GDM1 (cell line): ENCODE measurements at places on chromosomes 5 and 9.

GRCh38 chr9:120854596-120855327 is 12.0 kb upstream of the PSMD5 start:
- DNase-seq: no peak

GRCh38 chr5:174271316-174271715 is 225.8 kb downstream of the NSG2 start:
- DNase-seq: no peak

DNA sequence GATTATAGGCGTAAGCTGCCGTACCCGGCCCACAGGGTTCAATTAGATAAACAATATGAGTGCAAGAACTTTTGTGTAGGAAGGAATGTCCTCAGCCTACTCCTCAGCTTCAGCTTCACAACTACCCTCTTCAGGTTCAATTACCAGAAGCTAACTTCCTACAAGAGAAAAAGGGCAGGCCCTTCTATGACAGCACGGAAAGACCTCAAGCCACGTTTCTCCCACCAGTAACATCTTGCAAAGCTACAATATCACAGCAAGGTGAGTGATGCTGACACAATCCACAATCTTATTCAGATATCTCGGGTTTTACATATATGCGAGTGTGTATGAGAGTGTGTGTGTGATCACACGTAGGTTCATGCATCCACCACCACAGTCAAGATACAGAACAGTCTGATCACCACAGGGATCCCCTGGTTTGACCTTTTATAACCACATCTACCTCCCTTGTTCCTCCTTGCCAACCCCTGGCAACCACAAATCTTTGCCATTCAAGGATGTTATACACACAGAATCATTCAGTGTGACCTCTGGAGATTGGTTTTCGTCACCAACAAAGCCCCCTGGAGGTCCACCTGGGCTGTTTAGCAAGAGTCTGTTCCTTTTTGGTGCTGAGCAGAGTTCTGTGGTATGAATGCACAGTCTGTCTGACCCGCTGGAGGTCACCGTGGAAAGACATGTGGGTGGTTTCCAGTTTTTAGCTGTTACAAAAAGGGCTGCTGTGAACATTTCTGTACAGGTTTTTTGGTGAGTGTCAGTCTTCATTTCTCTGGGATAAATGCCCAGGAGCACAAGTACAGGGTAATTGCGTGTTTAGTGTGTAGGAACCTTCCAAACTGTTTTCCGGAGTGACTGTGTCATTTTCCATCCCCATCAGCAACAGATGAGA is 38.2 kb downstream of the IPPK start:
- no peak for DNase-seq

GRCh38 chr5:172688349-172689217 is 47.5 kb downstream of the NEURL1B start:
- DNase-seq: no peak

DNA sequence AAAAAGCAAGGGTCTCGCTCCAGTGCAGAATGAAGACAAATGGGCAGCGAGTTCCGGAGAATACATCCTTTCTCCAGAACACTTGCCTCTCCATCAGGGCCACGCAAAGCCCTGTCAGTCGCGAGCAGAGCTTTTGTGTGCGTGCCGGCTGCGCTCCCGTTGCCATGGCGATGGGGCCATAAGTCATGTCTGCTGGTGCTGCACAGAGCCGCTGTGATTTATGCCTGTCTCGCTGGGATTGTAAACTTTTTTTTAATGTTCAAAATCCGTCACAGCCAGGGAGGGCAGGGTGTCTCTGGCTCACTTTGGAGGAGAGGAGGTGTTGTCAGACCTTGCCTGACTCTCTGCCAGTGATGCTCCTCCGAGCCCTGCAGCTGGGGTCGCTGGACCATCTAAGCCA is 272.7 kb downstream of the TRIM32 start:
- no peak for DNase-seq

GRCh38 chr9:90002397-90003271 is 397.8 kb downstream of the GADD45G start:
- DNase-seq: no peak

DNA sequence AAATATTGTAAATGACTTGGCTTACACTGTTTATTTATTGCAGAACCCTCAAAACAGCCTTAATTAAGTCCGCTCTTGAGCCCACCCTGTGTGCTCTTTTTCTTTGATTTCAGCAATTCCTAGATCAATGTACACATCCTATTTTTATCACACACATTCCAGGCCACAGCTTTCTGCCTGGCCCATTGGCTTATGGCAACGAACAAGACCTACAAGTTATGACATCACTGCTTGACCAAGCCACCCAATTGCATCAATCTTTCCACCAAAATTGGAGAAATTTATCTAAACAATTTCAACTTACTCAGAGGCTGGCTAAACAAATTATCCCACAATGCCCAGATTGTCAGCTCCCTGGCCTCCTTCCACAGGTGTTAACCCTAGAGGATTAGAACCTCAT is 158.4 kb downstream of the CPLANE1 start:
- no peak for DNase-seq

DNA sequence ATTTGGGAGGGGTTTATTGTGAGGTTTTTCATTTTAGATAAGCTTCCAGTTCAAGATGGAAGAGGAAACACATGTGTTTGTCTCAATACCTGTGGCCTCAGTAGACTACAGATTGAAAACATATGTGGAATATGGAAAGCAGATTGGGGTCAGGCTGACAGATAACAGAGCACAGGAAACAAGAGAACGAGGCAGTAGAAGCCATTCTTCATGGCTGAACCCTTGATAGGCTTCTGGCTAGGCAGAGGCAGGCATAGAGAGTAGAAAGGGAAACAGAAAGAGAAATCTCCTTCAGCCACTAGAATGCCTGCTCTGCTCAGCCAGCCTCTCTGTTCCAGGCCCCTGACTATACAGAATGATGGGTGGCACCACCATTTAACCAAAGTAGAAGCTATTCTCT is 152.5 kb downstream of the MUSK start:
- no peak for DNase-seq

DNA sequence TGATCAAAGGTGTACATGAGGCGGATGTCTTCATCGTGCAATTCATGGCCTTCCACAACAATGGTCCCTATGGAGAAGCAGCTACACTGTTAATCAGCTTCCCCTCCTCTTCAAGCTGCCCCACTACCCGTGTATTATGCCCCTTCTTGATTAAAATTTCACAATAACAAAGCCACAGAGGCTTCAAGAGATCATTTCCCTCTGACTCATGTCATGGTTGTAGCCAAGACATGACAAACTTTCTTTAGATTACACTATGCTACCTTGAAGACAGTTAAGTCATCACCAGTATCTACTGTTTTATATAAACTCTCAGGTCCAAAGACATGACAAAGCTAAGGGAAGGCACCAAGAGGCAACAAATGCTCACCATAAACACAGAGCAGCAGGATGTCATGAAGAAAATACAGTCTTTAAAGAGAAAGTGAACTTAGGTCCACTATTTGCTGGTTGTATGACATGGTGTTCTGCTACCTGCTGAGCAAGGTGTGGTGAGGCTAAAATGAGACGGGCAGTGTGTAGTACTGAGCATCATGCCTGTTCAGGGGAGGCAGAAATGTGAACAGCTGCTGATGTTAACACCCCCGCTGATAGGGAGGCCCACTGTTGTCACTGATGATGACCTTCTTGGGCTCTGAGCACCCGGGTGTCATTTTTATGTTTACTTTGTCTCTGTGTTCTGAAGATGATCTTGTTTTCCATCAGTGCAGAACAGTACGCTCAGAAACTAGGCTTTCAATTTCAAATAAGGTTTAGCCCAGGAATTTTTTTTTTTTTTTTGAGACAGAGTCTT is 48.3 kb downstream of the IARS1 start:
- DNase-seq: no peak

DNA sequence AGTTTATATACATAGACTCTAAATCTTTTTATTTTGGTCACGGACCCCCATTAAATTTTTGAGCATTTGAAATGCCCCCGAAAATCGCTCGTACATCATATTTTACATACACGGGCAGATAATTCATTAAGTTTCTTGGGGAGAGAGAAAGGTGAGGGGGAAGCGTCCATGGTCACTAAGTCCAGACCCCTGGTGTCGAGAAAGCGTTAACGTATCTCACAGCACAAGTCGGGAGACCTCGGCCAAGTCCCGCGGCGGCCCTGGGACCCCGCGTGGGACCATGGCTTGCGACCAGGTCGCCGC is 794 bp downstream of the PTBP3 start:
- DNase-seq: no peak

DNA sequence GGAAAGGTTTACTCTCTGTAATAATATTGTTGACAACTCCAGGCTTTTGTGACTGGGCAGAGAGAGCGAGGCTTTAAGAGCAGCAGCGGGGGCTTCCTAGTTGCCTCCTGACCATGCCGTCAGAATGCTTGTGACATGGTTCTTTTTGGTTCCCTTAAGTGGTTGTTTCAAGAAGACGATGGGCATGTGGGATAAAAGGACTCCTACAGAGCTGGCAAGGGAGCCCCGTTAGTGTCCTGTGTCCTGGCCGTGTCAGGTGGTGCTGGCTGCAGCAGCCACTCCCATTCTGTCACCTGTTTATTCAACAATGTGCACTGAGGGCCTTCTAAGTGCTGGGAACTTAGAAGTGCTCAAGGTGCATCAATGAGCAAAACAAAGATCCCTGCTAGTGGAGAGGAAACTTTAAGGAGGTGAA is 19.7 kb downstream of the LCP2 start:
- no peak for DNase-seq

DNA sequence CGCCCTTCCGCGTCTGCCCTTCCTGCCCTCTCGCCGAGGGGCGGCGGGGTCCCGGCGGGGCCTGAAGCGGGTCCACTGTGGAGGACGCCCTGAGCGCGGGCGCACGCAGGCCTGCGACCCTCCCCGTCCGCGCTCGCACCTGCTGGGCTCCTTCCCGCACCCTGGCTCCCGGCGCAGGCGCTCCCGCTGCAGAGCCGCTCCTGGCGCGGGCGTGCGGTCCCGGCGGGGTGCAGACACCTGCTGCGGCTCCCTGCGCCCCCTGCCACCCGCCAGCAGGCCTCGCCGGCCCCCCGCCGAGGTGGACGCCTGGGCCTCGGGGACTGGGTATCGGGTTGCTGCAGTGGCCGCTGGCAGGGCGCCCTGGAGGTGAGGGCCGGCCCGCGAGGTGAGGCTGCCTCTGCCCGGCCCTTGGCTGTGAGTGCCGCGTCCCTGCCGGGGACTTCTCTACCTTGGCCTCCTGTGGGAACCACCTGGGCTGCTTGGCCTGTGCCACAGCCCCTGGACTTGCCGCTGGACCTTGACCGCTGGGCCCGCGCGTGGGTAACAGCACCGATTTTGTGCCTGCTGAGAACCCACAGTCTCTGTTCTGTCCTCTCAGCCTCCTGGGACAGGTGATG is 627 bp downstream of the ARRDC1 start:
- DNase-seq: no peak

DNA sequence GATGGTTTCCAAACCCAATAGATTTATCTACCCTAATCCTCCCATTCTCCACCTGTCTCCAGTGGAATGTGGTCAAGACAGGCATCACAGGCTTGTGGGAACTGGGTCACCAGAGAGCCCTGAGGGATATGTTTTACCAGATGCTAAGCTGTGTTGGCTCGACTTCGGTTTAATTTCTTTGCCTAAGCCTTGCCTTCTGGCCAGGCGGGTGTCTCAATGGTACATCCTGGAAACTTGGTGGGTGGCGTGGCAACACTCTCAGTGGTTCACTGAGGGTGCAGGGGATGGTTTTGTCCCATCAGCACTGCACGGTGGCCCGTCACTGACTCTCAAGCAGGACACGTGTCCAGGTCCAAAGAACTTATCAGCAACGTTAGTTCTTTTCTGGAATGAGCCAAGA is 192.2 kb downstream of the TENT4A start:
- DNase-seq: no peak

DNA sequence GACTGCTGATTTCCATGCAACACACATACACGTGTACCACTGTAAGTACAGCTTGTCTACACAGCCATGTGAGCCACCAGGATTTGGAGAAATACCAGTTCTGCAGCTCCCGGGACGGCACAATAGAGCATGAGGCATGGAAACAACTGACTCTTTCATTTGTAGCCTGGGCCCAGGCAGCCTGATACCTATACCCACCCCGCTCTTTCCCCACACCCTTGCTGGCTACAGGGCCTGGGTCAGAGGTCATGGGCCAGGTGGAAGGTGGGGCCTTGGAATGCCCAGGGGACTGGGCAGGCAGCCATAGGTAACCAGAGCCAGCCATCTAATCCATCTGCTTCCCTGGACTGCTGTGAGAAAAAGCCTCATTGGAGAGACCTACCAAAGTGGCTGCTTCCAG is 39.0 kb upstream of the ZSWIM6 start:
- DNase-seq: no peak

GRCh38 chr9:69812068-69813000 is 8.3 kb upstream of the CFAP95 start:
- DNase-seq: no peak

GRCh38 chr9:134809826-134810225 is 70.8 kb upstream of the FCN2 start:
- no peak for DNase-seq

DNA sequence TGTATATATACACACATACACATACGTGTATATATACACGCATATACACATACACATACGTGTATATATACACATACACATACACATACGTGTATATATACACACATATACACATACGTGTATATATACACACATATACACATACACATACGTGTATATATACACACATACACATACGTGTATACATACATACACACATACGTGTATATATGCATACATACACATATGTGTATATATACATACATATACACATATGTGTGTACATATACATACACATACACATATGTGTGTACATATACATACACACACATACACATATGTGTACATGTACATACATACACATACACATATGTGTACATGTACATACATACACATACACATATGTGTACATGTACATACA is 82.6 kb downstream of the SYK start:
- DNase-seq: no peak

DNA sequence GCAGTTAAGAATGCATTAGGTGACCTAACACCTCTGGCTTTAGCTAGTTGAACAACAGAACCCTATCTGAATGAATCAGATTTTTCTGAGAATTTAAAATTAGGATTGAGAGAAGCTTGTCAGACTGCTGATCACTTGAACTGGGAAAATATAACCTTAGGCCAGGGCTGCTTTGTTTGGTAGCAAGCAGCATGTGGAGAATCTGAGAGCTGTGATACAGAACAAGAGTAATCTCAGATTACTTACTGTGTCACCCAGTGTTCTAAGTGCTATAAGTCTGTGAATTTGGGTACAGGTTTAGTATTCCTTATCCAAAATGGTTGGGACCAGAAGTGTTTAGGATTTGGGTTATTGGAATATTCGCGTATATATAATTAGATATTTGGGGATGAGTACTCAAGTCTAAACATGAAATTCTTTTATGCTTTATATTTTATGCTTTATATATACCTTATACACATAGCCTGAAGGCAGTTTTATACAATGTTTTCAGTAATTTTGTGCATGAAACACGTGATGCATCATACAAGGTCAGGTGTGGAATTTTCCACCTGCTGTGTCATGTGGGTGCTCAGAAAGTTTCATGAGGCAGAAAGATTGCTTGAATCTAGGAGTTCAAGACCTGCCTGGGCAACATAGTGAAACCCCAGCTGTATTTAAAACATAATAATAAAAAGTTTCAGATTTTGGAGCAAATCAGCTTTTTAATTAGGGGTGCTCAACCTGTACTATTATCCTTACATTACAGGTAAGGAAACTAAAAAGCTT is 8.3 kb upstream of the CHD1 start:
- DNase-seq: no peak

- DNase-seq: no peak
These were observed 58.4 kb downstream of the DAPK1 start for GRCh38 chr9:87556039-87556438.
